ENCODE measurements at places on chromosomes 7 and 10.

DNA sequence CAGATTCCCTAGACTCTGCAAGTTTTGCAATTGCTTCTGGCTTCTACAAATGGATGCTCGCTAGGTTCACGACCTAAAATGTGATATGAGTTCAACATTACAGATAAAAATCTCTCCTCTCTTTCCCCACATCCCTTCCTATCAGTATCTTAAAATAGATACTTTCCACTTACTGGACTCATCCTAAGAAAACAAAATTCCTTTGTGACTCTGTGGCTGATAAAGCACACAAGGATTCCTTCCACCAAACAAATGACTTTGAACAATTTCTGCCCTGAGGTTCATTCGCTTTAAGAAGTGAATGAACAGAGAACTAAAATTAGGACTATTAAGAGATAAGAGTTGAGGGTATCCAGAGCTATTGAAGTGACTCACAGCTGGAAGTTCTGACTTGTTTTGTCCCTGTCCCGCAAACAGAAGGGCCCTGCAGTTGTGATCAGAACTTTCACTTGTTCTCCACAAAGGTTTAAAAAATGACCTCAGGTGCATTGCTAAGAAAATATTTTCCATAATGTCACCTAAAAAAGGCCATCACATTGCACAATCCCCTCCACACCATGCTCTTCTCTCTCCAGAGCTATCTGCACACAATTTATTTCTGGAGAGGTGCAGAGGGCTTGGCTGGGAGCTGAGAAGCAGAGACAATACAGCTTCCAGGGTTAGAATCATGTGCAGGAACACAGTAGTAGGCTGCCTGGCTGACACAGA lies 96.1 kb downstream of the PIP4K2A start:
- DNase-seq: peak; percentile 27

DNA sequence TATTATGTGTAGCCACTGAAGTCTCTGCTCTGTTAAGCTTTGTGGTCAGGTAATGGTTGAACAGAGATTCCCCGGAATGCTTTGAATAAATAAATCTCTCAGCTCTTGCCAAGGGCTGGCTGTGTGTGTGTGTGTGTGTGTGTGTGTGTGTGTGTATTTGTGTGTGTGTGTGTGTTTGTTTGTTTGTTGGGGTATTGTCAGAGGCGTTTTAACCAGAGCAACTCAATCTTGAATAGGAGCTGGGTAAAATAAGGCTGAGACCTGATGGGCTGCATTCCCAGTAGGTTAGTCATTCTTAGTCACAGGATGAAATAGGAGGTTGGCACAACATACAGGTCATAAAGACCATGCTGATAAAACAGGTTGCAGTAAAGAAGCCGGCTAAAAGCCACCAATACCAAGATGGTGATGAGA lies 256.2 kb upstream of the CACNA2D1 start:
- no peak for DNase-seq

DNA sequence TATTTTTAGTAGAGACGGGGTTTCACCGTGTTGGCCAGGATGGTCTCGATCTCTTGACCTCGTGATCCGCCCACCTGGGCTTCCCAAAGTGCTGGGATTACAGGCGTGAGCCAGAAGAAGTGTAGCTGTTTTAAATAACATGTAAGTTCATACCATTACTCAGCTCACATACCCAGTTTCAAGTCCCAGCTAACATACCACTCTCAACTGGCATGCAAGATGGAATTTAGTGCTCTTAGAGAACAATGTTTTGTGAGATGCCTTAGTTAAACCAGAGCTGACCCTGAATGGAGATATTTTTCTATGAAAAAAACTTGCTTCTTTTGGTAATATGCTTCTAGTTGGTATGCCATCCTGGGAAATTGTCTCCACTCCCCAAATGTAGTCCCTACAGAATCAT lies 37.3 kb downstream of the HBP1 start:
- no peak for DNase-seq

DNA sequence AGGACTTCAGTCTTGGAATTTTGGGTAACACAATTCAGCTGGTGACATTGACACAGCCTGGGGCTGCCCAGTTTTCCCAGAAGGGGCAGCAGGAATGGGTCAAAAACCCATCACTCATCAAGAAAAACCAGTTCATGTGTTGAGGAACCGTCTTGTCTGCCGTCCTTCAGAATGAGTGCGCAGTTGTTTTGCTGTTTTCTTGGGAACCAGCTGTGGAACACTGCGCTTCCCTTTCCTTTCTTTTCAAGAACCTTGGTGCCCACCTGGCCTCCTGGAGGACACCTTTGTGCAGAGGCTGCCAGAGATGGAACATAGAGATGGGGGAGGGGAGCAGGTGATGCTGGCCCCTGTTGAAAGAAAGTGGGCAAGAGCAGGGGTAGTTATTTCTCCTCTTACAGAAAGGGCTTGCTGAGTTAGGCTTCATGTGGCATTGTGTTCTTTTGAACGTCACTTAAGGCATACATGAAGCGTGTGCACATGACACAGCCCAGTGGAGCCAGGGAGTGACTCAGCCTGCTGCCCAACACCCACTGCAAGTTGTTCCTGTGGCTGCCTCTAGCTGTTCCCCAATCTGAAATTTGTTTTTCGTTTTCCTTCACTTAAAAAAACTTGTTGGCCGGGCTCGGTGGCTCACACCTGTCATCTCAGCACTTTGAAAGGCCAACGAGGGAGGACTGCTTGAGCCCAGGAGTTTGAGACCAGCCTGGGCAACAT lies 87.4 kb upstream of the TNS3 start:
- peak; percentile 89 for DNase-seq

- no peak for DNase-seq
Observed at GRCh38 chr10:504121-504611, 185.3 kb downstream of the DIP2C start.

DNA sequence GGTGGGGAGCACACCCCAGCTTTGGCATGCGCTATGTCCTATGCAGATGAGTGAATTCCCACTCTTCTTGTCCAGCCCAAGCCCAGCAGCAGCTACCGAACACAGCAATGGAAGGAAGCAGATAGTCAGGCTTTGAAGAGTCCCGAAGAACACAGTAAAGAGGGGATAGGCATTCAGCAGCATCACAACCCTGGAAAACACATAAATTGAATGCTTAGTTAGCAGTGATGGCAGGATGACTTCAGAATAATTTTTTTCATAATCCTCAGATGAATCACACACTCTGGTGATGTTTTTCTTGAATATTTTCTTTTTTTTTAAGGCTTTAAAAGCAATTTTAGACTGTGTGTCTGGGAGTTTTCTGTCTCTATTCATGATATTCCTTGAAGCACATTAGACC lies 95.8 kb downstream of the CFAP58 start:
- DNase-seq: no peak

DNA sequence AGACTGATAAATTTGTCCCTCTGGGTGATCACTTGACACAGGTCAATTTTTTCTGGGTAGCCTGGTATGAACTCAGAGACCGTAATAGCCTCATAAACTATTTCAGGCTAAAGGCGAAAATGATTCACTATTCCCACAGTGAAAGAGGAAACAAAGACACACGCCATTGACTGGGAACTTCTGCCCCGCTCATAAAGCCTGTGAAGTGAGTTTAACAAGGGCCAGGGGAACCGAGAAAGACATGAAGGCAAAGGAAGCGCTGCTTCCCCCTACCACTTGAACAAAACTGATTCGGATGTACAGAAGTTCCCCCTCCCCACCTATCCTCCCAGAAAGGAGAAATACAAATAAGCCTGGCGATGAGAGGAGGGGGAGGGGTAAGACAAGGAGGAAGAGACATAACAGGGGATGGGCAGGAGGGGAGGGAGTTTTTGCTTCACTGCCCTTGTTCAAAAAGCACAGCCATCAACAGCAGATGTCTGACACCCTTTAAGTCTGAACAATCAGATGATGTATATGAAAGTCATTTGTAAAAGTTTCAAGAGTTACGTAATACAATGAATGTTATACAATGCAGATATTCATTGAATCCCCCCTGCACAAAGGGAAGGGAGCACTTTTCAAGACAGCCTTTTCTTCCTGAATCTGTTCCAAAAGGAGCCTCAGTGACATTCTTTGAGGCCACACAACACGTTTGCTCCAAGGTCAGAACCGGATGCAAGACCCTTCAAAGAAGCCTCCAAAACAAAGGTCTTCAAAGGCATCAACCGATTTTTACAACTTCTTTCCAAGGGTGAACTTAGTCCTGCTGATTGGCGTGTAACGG lies 734 bp downstream of the ABCB4 start:
- DNase-seq: no peak

DNA sequence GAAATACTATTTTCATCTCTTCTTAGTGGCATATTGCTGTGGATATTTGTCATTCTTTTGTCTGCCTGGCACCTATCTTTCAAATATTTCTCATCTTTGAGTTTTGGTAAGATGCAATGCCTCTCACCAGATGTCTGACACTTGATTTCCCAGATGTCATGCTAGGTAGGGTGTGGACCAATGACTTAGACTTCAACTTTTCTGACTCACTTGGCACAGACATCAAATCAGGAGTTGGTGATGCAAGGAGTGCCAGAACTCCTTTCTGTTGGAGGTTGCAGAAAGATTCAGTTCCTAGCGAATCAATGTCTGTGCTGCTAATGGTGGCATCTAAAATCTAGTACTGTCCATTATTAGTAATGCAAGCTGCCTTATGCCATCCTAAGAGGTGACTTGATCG lies 216.9 kb upstream of the FERD3L start:
- DNase-seq: no peak

GRCh38 chr7:600149-601035 lies 80.7 kb upstream of the PDGFA start:
- no peak for DNase-seq

- no peak for DNase-seq
Observed at GRCh38 chr10:114026189-114027040, 17.3 kb upstream of the ADRB1 start.

- DNase-seq: peak; percentile 13
Observed at GRCh38 chr7:102837802-102838201, 75.0 kb upstream of the LRRC17 start.

DNA sequence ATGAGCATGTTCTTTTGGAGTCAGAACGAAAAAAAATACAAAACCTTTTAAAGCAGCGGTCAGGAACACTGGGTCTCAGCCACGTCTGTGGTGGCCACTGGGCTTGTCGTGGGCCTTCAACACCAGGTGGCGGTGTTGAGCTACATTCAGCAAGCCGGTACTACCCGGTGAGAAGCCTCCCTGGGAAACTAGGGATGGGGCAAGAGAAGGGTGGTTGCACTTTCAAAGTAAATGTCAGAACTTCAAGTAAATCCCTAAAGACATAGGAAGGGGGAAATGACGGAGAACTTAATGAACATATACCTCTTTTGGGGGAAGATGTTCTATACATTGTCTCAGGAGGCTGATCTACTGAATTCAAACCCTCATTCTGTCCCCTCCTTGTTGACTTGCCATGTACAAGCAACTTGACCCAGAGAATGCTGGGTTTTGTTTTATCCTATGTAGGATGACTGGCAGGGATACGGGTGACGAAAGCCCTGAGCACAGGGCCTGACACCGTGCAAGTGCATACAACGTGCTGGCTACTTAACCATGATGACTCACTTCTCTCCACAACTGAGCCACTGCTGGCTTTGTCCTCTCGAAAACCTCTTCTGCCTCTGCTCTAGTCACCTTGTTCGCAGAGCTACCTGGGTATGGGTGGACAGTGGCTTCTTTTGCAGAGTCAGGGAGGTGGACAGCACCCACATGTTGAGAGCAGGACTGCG lies 49.0 kb upstream of the BAMBI start:
- DNase-seq: peak; percentile 71

DNA sequence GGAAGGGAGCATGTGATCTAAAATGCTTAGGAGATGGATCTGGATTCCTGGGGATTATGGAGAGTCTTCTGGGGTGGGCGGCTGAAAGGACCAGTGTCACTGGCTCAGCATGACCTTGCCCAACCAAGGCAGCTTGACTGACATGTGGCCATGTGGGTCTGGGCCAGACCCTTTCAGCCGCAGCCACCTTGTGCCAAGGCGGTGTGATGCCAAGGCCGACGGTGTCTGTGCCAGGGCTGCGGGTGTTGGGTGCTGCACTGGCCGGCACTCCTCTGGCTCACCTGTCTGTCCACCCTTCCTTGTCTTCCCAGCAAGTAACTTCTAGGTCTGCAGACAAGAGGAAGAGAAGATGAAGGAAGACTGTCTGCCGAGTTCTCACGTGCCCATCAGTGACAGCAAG lies 8.8 kb downstream of the DEPP1 start:
- no peak for DNase-seq

DNA sequence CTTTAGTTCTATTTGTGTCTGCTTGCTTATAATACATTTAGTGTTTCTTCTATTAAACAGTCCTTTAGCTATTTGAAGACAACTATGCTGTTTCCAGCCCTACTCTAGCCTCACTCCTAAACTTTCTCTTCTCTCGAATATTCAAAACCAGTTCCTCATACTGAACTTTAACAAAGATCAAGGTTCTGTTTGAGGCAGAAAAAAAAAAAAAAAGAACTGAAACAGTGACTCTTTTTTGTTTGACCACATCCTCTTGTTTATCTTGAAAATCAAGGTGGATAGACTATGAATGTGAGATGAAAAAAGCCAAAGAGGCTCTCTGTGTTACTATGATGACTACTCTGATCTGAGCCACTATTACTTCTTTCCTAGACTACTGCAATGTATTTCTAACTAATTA lies 154.3 kb downstream of the ZNF365 start:
- DNase-seq: no peak

- no peak for DNase-seq
Observed at GRCh38 chr7:107697321-107698049, 36.9 kb downstream of the SLC26A4 start.

- no peak for DNase-seq
Observed at GRCh38 chr7:30831936-30832335, 60.7 kb downstream of the MINDY4 start.

- DNase-seq: no peak
Observed at GRCh38 chr10:3963191-3963673, 178.2 kb upstream of the KLF6 start.

- peak; percentile 24 for DNase-seq
Observed at GRCh38 chr7:149496642-149497391, 792 bp downstream of the ZNF746 start.

DNA sequence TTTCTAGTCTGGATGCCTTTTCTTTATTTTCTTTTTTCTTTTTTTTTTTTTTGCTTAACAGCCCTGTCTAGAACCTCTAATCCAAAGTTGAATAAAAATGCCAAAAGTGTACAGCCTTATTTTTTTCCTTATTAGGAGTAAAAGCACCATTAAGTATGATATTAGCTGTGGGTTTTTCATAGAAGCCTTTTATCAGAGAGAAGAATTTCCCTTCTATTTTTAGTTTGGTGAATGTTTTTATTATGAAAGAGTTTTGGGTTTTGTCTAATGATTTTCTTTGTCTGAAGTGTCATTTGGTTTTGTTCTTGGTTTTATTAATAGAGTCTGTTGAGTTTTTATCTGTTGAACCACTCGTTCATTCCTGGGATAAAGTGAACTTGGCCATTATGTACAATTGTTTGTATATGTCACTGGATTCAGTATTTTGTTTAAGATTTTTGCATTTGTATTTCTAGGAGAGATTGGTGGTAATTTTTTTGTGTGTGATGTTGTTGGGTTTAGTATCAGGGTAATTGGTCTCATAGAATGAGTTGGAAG lies 49.5 kb downstream of the PALS2 start:
- no peak for DNase-seq

GRCh38 chr10:6254201-6254600 lies 51.5 kb downstream of the PFKFB3 start:
- DNase-seq: no peak

GRCh38 chr7:47804767-47805545 lies 143.3 kb downstream of the PKD1L1 start:
- DNase-seq: no peak
